ENCODE measurements at places on chromosomes 2 and 18.

- no peak for DNase-seq
These were observed 87.5 kb downstream of the TCF4 start for GRCh38 chr18:55500316-55501086.

DNA sequence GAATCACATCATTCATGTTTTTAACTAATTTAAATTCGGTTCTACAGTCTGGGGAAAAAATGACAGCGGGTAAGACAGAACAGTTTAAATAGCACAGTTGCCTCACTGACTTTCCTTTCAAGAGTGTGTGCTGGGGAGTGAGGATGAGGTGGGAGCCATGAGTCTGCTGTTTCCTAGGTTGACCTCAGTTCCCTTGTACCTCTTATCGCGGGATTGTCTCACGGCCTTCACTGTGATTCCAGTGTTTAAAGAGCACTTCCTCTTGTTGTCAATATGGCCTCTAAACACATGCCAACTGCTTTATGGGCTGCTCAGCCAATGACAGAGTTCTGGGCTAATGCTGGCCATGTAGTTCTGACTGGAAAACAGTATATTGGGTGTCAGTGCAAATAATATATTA, 41.6 kb upstream of the ALMS1 start:
- no peak for DNase-seq

GRCh38 chr18:470661-471501, 29.6 kb downstream of the COLEC12 start:
- DNase-seq, result no peak

DNA sequence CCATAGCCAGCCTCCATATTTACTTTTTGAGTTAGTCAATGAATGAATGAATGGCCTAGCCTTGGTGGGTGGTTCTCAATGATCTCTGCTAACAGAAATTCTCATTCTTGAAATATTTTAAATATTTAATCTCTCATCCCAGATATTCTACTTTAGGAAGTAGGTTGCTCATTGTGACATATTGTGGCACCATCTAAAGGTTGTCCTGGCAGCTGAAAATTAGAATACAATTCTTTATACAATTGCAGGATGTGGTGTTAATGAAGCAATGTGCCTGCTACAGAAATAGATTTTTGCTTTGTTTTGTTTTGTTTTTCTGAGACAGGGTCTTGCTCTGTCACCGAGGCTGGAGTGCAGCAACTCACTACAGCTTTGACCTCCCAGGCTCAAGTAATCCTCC, 35.8 kb downstream of the SCG2 start:
- DNase-seq, result no peak

- DNase-seq, result no peak
These were observed 12.9 kb downstream of the STAT1 start for GRCh38 chr2:191001032-191001431.

DNA sequence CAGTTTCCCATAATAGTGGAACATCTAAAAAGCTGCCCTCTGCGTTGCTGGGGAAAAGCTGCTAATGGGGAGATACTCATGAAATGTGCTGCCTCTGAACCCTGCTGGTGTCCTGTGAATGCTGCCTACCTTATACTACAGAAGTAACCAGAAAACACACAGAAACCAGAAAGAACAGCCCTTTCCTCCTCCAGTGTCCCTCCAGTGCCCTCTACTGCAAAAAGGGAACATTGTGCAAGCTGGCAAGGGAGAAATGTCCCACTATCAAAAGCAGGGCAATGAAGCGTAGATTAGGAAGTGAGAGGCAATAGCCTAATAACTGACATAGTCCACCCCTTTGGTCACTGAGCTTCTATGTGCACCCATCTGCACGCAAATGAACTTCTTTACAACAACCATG, 162.7 kb upstream of the ETAA1 start:
- no peak for DNase-seq

- DNase-seq, result no peak
These were observed 138.4 kb upstream of the HS6ST1 start for GRCh38 chr2:128457006-128457604.

- DNase-seq, result no peak
These were observed 119.7 kb downstream of the TACR1 start for GRCh38 chr2:75079575-75079974.

DNA sequence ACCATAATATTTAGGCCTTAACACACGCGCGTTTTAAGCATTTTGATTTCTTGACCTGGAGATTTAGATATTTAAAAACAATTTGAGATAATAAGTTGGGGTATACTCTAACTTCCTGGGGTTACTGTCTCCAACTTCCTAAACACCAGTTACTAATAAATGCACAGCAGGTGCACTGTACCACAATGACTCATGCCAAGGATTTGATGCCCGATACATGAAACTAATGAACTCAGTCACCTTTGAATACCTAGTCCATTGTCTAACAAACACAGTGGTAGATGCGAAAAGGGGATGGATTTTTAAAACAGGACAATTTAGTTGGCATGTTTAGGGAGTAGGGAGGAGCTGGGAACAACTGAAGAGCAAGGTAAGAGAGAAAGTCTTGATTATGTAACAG, 21.2 kb downstream of the CABYR start:
- DNase-seq, result no peak

DNA sequence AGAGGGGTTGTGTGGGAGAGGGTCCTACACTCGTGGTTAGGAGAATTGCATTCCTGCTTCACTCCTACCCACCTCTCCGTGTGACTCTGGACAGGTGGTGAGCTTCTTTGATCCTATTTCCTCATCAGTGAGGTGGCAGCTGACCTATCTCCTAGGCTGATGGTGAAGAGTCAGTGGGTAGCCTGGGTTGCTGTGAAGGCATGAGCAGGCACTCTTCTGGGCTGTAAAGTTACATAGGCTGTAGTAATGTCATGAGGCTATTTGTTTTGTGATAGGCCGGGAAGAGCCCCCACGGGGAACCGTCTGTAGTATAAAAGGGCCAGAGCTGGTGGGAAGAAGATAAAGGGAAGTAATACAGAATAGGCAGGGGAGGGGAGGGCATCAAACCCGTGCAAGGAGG, 83.8 kb downstream of the TMEM247 start:
- no peak for DNase-seq

GRCh38 chr2:7725171-7725849, 808.1 kb downstream of the RNF144A start:
- no peak for DNase-seq

DNA sequence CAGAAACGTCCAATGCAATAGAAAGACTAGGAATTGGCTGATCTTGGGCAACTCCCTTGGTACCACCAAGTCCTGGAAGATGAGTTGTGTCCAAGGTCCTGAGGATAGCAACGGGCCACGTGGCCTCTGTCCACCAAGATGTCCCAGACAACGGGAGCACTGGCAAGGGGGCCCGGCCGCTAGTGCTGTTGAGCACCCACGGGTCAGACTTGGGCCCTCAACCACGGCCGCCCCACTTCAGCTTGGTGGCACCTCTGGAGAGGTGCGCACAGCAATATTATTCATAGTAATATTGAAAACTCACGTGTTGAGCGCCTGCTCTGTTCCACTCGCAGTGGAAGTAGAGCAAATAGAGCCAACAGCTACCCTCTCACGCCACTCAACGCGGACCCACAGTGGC, 19.0 kb downstream of the PASK start:
- no peak for DNase-seq

DNA sequence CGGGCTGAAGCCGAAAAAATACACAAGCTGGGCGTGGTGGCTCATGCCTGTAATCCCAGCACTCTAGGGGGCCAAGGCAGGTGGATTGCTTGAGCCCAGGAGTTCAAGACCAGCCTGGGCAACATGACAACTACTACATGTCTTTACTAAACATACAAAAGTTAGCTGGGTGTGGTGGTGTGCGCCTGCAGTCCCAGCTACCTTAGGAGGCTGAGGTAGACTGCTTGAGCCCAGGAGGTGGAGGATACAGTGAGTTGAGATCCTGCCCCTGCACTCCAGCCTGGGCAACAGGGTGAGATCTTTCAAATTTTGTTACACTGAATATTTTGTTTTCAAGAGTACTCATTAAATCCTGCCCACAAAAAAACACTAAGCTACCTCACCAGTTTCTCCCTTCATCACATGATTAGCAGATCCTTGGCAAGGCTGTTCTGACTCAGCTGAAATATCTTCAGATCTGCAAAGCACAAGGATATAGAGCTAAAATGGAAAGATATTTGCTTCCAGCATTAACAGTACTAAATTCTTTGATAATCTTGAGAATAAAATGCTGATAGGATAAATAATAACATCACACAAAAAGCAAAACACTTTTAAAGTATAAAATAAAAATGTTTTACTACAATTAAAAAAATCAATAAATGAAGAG, 28.2 kb upstream of the MCM6 start:
- no peak for DNase-seq

DNA sequence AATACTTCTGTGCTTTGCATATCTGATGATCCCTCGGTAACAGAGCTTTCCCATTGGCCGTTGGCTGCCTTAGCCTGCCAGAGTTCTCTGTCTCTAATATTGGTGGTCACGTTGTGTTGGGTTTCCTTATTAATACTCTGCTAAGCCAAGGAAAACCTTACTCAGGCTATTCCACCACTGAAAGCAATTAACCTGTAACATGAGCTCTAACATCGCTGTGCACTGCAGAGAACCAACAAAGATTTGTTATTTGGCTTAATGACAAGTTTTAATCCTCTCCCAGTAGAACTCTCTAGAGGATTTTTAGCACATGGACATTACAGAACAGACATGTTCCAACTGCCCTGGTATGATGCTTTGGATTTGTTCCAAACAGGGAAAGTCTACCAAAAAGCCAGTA, 825.9 kb upstream of the POU3F3 start:
- no peak for DNase-seq

- no peak for DNase-seq
These were observed 78.8 kb upstream of the SMAD2 start for GRCh38 chr18:48009116-48009745.

DNA sequence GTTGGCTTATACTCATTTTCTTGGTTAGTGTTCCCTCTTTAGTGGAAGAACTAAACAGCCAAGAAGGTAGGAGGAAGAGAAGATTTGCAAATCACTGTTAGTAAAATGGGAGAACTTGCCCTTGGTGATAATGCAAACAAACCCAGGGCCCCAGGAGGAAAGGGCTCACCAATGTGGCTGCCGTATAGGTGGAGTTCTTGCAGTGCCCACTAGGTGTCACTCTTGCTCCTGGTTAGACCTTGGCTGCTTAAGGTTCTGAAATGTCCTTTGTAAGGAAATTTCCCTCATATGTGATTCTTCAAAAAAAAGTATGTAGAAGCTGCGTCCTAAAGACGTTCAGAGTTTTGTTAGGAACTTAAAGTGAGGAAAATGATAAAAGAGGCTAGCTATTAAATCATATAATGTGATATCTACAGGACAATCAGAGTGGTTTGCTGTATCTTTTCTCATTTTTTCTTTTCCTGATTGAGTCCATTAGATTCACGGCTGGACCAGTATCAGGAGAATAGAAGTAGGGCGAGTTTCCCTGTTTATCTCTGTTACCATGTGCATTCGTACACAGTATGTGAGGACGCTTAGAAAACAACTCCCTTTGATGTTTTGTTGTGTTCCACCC, 48.6 kb downstream of the RPIA start:
- DNase-seq, result peak; percentile 73

DNA sequence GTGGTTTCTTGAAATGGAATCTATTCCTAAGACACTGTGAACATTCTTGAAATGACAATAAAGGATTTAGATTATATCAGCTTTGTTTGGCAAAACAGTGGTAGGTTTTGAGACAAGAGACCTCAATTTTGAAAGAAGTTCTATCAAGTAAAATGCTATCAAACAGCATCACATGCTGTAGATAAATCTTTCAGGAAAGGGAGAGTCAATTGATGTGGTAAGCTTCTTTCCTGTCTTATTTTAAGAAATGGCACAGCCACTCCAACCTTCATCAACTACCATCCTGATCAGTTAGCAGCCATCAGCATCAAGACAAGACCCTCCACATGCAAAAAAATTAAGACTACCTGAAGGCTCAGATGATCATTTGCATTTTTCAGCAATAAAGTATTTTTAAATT, 495.4 kb downstream of the TRIB2 start:
- DNase-seq, result no peak

- no peak for DNase-seq
These were observed 217.3 kb downstream of the TTC32 start for GRCh38 chr2:19684516-19684915.

DNA sequence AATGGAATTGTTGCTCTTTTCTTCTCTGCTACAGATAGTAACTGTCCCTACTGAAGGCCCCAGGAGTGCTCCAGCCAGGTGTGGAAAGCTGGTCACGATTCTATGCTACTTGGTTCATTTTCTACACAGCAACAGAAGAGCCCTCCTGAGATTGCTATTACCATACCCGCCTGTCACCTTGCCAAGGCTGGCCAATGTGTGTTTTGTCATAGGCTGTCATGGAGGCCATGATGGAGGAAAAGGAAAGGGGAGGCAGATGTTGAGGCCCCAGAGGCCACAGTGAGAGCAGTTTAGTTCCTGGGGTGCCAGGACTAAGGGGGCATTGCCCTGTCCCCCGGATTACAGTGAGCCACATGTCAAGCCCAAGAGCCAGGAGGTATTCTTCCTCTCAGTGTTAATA, 952 bp downstream of the ELMOD3 start:
- no peak for DNase-seq

GRCh38 chr2:64779117-64779690, 125.5 kb upstream of the SERTAD2 start:
- no peak for DNase-seq

DNA sequence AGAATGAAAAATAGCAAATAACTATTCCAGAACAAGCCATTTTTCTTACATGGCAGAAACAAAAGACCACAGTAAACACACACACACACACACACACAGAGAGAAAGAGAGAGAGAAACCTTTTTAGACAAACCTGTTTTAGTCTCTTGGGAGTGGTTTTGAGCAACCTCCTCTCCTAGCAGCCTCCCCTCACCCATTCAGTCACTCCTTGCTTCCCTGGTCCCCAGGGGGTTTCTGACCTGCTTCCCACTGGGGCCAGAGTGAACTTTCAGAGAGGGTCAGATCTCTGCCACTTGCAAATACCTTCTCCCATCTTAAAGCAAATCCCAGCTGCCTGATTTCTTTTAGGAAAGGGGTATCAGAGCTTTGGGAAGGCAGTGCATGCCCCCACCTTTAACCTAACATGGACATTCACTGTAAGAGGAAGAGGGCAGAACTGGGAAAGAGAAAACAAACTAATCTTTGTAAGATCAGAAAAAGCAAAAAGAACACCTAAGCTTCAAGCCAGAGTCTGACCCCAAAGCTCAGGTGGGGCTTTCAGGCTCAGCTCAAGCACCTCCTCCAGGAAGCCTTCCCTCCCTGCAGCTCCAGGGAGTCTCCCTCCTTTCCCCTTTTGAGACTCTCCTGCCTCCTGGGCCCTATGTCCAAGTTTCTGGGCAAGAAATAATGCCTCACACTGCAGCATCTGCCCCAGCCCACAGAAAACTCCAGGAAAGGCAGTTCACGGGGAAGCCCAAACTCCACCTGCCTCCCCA, 2.7 kb downstream of the SDC1 start:
- no peak for DNase-seq

Data from activated CD4-positive, alpha-beta T cell treated with anti-CD3 and anti-CD28 coated beads, Interleukin-2, amount 50 U/mL, for 4 hours (primary cell).